ENCODE measurements at places on chromosomes 13 and 19.
A peak's percentile ranks its signal among the peaks of the same experiment; 100 is the strongest.

- DNase-seq, result no peak
Measured at GRCh38 chr19:39400061-39400460, 6.6 kb upstream of the ZFP36 start.

- no peak for DNase-seq
Measured at GRCh38 chr19:46088101-46088500, 36.4 kb downstream of the IGFL3 start.

- DNase-seq, result no peak
Measured at GRCh38 chr13:79401259-79402070, 4.6 kb downstream of the RBM26 start.

DNA sequence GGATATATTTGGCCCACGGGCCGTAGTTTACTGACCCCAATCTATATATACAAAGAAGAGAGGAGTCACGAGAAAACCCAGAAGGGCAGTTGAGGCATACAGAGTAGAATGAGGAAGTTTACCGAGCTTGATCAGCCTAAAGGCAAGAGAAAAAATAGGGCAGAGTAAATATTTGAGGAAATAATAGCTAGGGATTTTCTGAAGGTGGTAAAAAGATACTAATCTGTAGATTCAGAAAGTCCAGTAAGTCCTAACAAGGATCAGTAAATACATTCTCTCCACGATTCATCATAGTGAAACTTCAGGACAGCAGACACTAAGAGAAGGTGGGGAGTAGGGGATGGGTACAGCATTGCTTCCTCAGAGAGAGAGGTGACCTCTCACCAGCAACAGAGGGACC is 248.1 kb downstream of the ATP8A2 start:
- no peak for DNase-seq

DNA sequence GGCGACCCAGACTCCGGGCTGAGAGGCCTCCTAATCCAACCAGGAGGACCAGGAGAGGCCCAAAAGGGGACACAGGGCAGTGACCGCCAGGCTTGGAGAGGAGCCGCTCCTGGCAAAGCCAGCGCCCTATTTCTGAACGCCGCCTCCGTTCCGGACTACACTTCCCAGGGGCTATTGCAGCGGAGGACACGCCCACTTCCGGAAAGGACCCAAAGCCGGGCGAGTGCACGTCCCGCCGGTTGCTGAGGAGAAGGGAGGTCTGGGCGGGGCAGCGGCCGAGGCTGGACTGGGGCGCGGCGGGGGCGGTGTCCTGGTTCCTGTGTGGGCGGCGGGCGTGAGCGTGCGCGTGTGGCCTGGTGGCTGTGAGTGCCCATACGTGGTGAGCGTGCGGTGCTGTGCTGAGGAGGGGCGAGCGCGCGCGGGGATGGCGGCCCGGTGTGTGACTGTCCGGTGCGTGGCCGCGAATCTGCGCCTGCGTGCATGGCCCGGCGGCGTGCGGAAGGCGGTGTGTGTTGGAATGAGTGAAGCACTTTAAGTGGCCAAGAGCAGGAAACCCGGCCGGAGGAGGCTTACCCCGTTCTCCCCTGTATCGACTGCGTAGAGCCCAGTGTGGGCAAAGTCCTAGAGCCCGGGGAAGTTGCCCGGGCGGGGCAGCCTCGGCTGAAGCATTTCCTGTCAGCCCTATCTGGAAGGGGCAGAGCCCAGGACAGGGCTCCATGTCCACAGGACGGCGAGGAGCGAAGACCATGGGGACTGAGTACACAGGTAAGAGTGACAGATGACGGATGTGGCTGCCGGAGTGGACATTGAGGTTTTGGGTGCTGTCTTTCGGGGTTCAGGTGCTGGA is at the start of gene ZNF470:
ZNF470 (plus strand) TSS at position 195 of the 847 bp plus-strand sequence. CDS start 2,844 bp downstream, outside the sequence.
- DNase-seq, result peak; percentile 79

GRCh38 chr13:54758795-54759194 is 1730.2 kb downstream of the OLFM4 start:
- no peak for DNase-seq

DNA sequence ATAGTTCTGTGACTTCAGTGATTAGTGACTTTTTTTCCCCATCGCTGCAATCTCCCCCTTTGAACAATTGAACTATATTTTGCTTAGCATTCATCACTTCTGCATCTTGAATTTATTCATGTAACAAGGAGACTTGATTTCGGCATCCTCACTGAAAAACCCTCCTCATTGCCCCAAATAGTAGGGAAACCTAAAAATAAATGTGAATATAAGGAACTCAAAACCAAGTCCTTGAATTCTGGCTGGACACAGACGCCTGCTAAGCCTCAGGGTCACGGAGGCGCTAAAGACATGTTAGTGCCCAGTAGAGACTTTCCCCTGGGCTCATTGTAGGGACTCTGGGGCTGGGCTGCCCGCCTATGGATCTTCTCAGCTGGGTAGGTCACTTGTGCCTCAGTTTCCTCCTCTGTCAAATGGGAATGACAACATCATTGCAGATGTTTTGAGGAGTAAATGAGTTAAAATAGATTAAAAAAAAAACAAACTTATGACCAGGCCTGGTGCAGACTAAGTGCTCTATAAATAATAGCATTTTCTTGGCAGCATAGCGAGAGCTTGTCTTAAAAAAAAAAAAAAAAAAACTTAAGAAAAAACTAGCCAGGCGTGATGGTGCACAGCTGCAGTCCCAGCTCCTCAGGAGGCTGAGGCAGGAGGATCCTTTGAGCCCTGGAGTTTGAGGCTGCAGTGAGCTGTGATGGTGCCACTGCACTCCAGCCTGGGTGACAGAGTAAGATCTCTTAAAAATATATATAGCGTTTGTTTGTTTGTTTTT is 1.8 kb upstream of the ADGRE5 start:
- DNase-seq, result no peak

- DNase-seq, result no peak
Measured at GRCh38 chr13:107373551-107373950, 805.6 kb upstream of the ARGLU1 start.

DNA sequence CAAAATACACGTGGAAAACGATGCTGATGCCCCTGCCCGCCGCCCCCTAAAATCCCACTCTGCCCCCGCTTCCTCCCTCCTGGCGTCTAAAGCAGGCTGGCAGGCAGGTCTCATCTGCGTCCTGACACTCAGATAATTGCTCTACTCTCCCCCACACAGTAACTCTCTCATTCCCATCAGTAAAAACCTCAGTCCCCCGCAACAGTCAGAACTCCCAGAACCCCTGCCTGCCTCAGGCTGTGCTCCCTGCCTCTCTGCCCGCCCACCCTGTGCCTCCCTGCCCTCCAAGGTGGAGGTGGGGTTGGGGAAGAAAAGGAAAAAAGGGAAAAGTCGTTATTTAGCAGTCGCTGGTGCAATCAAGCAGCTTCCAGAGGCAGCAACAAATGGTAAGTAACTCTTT is 473.7 kb downstream of the EFNB2 start:
- no peak for DNase-seq

GRCh38 chr13:98484289-98485219 is 92.4 kb downstream of the STK24 start:
- DNase-seq, result peak; percentile 70

DNA sequence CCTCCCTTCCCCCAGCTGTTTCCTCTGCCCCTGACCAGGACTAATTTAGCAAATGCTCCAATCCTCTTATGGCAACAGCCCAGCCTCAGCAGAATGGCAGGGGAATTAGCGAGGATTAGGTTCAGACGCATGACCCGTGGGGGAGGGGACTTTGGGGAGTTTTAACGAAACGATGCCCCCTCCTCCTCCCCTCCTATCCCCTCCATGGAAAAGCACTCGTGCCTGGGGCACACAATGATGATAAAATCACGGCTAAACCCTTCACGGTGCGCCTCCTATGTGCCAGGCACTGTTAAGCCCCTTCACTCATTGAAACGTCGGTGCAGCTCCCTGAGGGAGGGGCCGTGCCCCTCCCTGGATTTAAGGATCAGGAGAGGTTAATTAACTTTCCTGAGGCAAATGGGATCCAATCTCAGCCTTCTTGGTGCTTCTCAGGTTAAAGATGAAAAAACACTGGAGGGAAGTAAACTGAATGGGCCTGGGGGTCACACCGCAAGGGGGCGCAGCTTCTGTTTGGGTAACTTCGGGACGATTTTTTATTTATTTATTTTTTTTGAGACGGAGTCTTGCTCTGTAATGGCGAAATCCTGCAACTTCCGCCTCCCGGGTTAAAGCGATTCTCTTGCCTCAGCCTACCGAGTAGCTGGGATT is 10.1 kb upstream of the TPRX2 start:
- DNase-seq, result no peak

DNA sequence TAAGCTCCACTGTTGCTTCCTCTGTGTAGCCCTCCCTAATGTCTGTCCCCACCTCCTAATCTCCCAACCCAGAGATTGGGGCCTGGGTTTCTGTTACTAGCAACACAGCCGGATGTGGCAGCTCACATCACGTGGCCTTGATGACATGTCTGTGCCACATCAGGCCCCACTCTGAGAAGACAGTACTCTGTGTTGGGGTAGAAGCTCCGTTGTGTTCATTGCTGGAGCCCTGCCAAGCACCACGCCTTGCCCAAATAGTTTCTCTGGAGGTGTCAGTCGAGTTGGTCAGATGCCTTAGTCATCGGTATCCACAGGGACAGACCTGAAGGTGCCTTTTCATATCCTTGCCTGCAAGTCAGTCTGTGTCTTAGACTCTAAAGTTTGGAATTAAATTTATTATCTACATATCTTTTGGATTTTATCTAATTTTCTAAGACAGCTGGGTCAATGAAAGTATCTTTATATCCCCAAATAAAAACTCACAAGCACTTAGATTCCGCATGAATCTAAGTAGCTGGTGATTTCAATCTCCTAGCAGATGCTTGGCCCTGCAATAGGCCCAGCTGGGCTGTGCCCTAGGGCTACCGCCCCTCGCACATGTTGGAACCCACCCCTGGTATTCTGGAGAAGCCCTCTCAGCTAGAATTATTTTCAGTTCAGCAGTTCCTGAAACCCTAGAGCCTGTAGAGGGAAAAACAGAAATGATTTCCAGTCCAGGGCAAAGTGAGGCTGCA is 204.0 kb upstream of the TSHZ3 start:
- DNase-seq, result no peak

DNA sequence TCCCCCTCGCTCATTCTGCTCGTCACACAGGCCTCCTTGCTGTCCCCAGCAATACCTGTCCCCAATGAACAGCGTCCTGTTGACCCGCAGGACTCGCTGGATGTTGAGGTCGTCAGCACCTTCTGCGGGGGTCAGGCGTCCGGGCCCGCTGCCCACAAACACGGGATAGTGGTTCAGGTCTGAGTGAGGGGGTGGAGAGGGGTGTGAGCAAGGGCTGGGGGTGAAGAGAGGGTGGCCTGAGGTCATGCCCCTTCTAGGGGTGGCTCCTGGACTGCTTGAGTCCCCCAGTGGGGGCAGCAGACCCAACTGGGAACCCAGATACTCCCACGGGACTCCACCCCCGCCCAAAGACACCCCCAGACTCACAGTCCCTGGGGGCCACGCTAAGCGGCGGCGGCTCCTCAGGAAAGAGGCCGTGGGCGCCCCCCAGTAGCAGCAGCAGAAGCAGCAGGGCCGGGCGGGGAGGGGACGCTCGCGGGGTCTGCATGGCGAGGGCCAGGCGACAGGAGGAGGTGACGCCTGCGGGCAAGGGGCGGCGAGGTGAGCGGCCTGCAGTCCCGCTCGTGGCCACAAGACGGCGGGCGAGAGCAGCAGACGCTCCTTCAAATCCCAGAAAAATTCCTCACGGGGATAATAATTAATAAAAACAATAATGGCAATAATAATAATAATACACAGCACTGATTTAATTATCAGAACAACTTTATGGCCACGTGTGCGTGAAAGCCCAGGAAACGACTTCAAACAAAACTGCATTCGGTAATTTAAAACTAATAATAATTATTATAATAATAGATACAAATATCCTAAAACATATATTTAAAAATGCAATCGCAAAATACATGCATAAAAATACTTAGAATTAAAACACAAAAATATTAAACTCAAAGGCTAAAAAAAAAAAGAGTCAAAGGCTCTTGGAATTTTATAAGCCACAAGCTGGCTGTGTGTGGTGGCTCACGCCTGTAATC is 1.2 kb downstream of the SEMA6B start:
- DNase-seq, result peak; percentile 33

DNA sequence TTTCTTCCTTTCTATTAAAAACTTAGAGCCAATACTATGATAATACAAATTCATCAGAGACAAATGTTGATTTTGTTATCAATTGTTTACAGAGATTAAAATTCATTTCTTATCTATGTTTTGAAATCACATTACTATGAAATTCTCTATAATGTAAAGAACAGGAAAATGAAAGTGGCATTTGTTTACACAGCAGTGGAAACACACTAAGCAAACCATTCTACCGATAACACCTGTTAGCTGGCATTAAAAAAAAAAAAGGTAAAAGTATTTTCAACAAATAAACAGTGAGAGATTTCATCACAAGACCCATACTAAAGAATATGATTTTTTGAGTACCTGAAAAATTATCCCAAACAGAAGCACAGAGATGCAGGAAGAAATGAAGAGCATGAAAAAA is 4.8 kb upstream of the CCDC70 start:
- no peak for DNase-seq

- DNase-seq, result no peak
Measured at GRCh38 chr13:43936647-43937046, 56.9 kb downstream of the LACC1 start.

- no peak for DNase-seq
Measured at GRCh38 chr13:45051315-45051714, 62.0 kb downstream of the GPALPP1 start.

DNA sequence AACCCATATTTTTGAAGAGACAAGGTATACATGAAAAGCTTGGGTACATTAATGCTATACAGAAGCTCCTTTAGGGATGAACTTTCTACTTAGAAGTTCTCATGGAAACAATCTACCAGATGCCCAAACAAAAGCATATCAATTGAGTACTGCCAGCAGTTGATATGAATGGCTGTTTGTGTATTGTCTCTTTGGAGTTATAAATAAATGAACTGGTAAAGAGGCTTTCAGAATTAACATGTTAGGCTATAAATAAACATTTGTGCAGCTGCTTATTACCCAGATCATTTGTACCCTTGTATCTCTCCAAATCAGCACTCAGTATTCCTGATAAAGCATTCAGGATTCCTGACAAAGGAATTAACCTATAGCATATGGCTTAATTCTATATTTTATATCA is 418.9 kb downstream of the FGF14 start:
- no peak for DNase-seq

DNA sequence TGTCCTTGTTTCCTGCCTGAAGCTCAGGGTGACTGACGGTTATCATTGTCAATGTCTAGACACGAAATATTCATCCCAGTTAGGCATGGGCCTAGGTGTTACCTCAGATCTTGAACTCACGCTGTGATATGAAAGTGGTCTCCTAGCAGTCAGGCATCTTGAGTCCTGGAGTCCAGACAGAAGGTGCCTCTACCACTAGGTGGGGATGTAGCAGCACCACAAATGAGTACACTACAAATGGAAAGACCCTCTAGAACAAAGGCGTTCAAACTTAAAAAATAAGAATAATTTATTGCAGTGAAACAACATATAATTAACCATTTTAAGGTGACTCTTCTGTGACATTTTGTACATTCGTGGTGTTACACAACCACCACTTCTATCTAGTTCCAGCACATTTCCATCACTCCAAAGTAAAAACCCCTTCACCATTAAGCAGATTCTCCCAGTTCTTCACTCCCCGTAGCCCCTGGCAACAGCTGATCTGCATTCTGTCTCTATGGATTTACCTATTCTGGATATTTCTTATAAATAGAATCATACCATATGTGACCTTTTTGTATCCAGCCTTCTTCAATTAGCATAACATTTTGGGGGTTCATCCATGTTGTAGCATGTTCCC is 11.9 kb upstream of the FRY start:
- peak; percentile 42 for DNase-seq
